ENCODE measurements at places on chromosomes 13 and 19.

DNA sequence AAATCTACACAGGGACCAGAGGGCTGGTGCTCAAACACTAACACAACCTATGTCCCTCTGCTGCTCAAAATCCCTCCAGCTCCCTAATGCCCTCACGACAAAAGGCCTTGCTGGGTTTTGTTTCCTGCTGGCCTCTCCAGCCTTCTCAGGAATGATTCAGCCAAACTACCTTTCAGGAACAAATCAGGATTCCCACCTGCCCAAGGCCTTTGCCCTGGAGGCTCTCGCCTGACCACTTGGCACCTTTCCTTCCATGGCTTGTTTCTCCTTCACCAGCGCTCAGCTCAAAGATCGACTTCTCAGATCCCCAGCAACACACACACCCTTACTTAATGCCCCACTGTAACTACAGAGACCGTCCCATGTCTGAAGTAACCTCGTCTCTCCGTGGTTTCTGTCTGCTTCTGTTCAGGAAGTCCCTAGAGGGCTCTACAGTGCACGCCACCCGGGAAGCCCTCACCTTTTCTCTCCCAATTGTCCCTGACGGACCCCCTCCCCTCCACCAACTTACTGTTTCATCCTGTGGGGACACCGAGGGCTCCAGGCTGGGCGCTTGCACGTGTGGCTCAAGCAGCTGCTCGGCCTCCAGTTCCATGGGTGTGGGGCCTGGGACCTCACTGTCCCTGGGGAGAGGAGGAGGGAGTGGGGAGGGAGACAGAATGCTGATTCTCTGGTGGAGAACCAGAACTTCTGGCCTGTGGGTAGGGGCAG lies 3.2 kb upstream of the SIX5 start:
- DNase-seq = no peak

GRCh38 chr19:2185734-2186070 lies 22.0 kb downstream of the DOT1L start:
- no peak for DNase-seq

GRCh38 chr13:98405107-98405571 lies 171.8 kb downstream of the STK24 start:
- DNase-seq = no peak

GRCh38 chr13:76556627-76557026 lies 329.6 kb downstream of the KCTD12 start:
- no peak for DNase-seq

DNA sequence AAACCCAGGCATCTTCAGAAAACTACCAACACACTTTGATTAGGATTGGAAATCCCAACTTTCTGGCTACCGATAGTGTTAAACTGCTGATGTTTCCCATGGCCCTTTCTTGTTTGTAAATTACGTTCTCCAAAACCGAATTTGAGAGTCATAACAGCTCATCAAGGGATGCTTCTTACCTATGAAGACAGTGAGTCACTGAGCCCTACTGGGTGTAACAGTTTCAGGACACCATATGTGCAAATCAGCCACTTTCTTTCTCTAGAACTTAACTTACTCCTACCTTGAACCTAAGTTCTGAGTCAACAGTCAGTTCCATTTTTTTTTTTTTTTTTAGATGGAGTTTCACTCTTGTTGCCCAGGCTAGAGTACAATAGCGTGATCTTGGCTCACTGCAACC lies 410.1 kb upstream of the TSHZ3 start:
- DNase-seq = no peak

All from T-helper 22 cell (primary cell).